Camera-type eye (tissue), 1 donor: ENCODE measurements at places on chromosomes 11 and 22. TPM values are rescaled to one million over a fixed set of nuclear protein-coding genes. Genes with fewer than 3 reads are reported as not detected.

SNX19 gene
- 83.2 TPM for total RNA-seq

TMPRSS13 gene
- 1.7 TPM for total RNA-seq

POLR2L gene
- 23.9 TPM for total RNA-seq

THY1 gene
- total RNA-seq = 37.3 TPM

HTR3B gene
- total RNA-seq = not detected

ADM2 gene
- 1.5 TPM for total RNA-seq

TMPRSS4 gene
- total RNA-seq = 7.7 TPM
